ENCODE measurements at places on chromosomes 2 and 18. TPM values are rescaled to one million over a fixed set of nuclear protein-coding genes. Genes with fewer than 3 reads are reported as not detected.

The PKDCC gene
- 4.3 TPM for total RNA-seq

The FEV gene
- not detected for total RNA-seq

GRCh38 chr2:85269959-85270358, 57.8 kb downstream of the TGOLN2 start:
- no peak overlapping the region for H3K4me3 ChIP-seq
- no peak overlapping the region for H3K27ac ChIP-seq
- H3K4me1 ChIP-seq = no peaks in the 10 kb centered on the region
- peaks cover 8% of the 10 kb centered on the region for H3K27me3 ChIP-seq

- H3K36me3 ChIP-seq = no peaks in the 10 kb centered on the region
- H3K4me3 ChIP-seq = no peak overlapping the region
- peaks cover 7% of the 10 kb centered on the region for H3K4me1 ChIP-seq
- DNase-seq = no peak
- no peak overlapping the region for H3K27ac ChIP-seq
Observed at GRCh38 chr2:85710687-85711577, 16.8 kb downstream of the GNLY start.

- H3K27me3 ChIP-seq = no peaks in the 10 kb centered on the region
- peaks cover 13% of the 10 kb centered on the region for H3K36me3 ChIP-seq
- H3K4me3 ChIP-seq = no peak overlapping the region
- H3K27ac ChIP-seq = no peak overlapping the region
- no peaks in the 10 kb centered on the region for H3K4me1 ChIP-seq
Observed at GRCh38 chr18:35982409-35983114, 10.1 kb downstream of the RMP24 start.

All from GM12878 (cell line).